ENCODE measurements at places on chromosomes 3 and 15. TPM values are rescaled to one million over a fixed set of nuclear protein-coding genes. Genes with fewer than 3 reads are reported as not detected.

GRCh38 chr3:155870945-155871745 is 695 bp downstream of the GMPS start:
- no peaks in the 10 kb centered on the region for H3K27me3 ChIP-seq
- peak; percentile 64 for DNase-seq
- peak overlapping the region; percentile 97 for H3K27ac ChIP-seq
- no peaks in the 10 kb centered on the region for H3K36me3 ChIP-seq
- peak overlapping the region; percentile 95 for H3K4me3 ChIP-seq

Gene CCDC191
- total RNA-seq: 8.8 TPM

DNA sequence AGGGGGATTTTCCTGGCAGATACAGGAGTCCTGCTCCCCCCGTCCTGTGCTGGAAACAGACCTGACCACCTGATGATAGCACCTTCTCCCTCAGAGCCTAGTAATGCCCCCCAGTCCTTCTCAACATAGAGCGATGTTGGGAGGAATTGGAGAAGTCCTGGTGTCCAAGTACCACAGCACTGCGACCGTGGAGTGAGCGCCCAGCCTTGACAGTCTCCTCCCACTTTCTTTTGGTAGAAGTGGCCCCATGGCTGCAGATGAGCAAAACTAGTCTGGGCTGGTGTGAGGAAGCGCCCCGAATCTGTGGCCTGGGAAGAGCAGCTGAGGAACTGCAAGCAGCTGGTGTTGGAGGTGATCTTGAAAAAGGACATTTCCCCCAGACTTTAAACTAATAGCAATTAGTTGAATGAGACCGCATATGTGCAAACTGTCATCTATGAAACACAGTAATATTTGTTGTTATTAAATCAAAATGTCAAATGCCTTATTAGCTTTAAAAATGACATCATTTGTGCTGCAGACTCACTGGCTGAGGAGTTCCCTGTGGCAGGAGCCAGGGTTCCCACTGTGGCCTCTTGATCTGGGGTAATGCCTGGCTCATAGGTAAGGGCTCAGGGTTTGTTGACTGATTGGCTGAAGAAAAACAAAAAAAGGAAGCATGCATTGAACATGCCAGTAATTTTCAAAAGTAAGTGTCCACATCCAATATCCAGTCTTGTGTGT is 121.8 kb downstream of the CACNA2D3 start:
- no peak for DNase-seq
- no peak overlapping the region for H3K27ac ChIP-seq
- peaks cover 16% of the 10 kb centered on the region for H3K27me3 ChIP-seq
- H3K4me1 ChIP-seq: no peaks in the 10 kb centered on the region
- peaks cover 1% of the 10 kb centered on the region for H3K36me3 ChIP-seq

Gene ARGFX
- not detected for total RNA-seq

- no peak for DNase-seq
- H3K27me3 ChIP-seq: no peaks in the 10 kb centered on the region
- no peak overlapping the region for H3K4me3 ChIP-seq
- peak overlapping the region; percentile 50 for H3K27ac ChIP-seq
These were observed 119.6 kb downstream of the TFDP2 start for GRCh38 chr3:142029791-142030190.

DNA sequence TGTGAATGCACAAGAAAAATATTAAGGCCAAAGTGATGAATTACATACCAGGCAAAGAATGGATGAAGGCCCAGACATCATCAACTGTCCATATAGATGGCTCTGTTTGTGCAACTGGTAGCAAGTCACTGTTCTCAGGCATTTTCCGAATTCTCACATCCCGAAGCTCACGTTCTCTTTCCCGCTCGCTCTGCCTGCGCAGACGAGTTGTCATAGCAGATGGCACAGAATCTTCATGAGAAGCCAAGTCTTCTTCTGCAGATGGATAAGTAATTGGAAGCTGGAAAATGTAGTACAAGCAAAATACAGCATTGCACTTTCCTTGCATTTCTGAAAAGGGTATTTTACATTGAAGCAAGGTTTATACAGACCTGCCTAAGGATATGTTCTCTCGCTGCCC is 64.6 kb downstream of the GPR160 start:
- no peak for DNase-seq
- peaks cover 36% of the 10 kb centered on the region for H3K36me3 ChIP-seq
- no peak overlapping the region for H3K4me3 ChIP-seq
- no peaks in the 10 kb centered on the region for H3K4me1 ChIP-seq

Gene CTDSPL
- total RNA-seq: 33.9 TPM

DNA sequence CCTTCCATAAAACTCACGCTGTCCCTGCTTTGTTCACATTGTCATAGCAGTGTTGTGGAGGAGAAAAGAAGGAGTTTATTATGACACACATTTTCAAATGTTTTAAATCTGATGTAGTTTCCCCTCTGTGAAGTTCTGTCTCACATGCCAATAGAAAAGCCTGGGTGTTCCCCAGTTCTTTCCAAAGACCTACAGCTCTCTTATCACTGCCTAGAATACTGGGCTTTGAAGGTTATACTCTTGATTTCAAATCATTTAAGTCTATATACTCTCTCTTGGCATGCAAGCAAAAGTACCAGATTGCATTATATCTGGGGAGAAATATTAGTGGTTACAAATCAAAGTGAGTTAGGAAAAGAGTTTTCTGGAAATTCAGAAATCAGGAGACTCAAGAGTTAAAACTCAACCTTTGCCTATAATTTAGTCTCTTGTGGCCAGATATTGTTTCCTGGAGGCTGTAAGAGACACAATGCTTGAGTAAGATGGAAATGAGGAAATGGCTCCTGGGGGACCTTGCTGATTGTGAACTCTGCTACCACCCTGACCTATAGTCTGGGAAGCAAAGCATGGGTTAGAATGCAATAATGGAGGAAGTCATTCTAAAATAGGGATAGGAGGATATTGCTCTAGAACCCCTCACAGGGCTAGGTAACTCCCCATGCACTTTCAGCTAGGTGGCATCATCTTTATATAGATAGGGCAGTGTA is 182.8 kb downstream of the KCNAB1 start:
- no peak overlapping the region for H3K4me3 ChIP-seq
- H3K27me3 ChIP-seq: peaks cover 6% of the 10 kb centered on the region
- H3K36me3 ChIP-seq: no peaks in the 10 kb centered on the region
- H3K27ac ChIP-seq: no peak overlapping the region
- no peak for DNase-seq

Gene CRABP1
- total RNA-seq: 156 TPM

Gene AADACL2
- not detected for total RNA-seq

GRCh38 chr3:47852604-47853602 is 50.0 kb downstream of the DHX30 start:
- no peak overlapping the region for H3K27ac ChIP-seq
- H3K4me3 ChIP-seq: no peak overlapping the region
- no peaks in the 10 kb centered on the region for H3K4me1 ChIP-seq
- H3K27me3 ChIP-seq: no peaks in the 10 kb centered on the region
- H3K36me3 ChIP-seq: peaks cover 14% of the 10 kb centered on the region

Gene SNRPA1
- 82.2 TPM for total RNA-seq

- H3K4me1 ChIP-seq: peaks cover 5% of the 10 kb centered on the region
- DNase-seq: no peak
- H3K36me3 ChIP-seq: peaks cover 2% of the 10 kb centered on the region
- no peaks in the 10 kb centered on the region for H3K27me3 ChIP-seq
- H3K27ac ChIP-seq: no peak overlapping the region
These were observed 1056.8 kb downstream of the ROBO2 start for GRCh38 chr3:78096488-78097255.

Gene SERPINI2
- total RNA-seq: not detected

DNA sequence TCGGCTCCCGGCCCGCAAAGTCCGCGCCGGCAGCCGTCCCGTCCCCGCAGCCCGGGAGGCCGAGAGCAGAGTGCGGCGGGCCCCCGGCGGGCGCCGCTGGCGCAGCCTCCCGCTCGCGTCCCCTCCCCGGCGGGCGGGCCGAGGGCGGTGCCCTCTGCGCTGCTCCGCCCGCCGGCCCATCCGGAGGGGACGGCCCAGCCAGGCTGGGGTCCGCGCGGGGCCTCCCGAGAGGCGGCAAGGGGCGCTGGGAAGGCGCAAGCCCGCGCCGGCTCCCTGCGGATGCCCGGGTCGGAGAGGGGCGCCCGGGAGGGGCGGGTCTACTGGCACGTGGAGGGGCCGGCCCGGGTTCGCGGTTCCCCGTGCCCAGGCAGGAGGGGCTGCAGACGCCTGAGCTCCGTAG is at the start of the genes CLCN2 and POLR2H:
Gene CLCN2, minus strand, starts transcription at position 74 of the 400 bp plus-strand sequence. CDS start 126 bp downstream, outside the sequence.
Gene POLR2H, plus strand, starts transcription at position 179 of the 400 bp plus-strand sequence. CDS start 1,783 bp downstream, outside the sequence.
- H3K4me3 ChIP-seq: peak within 1 kb of the TSS; percentile 91
- H3K36me3 ChIP-seq: peaks cover 8% of the 10 kb centered on the region
- H3K27ac ChIP-seq: peak within 1 kb of the TSS; percentile 98
- DNase-seq: peak; percentile 70
- H3K27me3 ChIP-seq: no peaks in the 10 kb centered on the region

- H3K27ac ChIP-seq: no peak overlapping the region
- H3K4me3 ChIP-seq: no peak overlapping the region
- H3K27me3 ChIP-seq: no peaks in the 10 kb centered on the region
- no peak for DNase-seq
- H3K36me3 ChIP-seq: peaks cover 45% of the 10 kb centered on the region
These were observed 27.3 kb downstream of the NIT2 start for GRCh38 chr3:100361897-100362296.

DNA sequence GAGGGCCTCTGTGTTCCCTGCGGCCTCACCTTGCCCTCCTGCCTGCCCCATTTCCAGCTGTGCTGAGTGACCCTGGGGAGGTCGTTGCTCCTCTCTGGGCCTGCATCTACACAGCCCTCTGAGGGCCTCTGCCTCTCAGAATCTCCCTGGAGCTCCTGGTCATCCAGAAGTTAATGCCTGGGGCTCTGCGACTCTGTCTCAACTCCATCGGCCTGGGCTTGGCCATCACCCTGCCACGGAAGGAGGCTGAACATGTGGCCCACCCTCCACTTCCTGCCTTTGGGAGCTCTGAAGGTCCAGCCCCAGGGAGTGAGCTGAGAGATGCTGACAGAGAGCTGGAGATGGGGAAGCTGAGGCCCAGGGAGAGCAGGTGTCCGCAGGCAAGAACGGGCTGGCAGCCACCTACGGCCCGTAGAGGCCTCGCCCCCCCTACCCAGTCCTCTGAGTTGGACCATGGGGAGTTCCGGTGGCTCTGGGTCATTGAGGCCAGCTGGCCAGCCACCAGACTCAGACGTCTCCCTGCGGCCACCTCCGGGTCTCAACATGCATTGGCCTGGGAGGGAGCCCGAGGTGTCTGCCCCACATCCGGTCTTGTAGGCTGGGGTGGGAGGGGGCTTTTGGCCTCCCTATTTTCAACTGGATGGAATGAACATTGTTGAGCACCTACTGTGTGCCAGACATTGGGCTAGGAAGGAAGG is 34.2 kb downstream of the GRIP2 start:
- no peak overlapping the region for H3K4me3 ChIP-seq
- peaks cover under 1% of the 10 kb centered on the region for H3K36me3 ChIP-seq
- no peaks in the 10 kb centered on the region for H3K4me1 ChIP-seq
- peaks cover 5% of the 10 kb centered on the region for H3K27me3 ChIP-seq
- no peak for DNase-seq

Gene WNT5A
- 59.0 TPM for total RNA-seq

DNA sequence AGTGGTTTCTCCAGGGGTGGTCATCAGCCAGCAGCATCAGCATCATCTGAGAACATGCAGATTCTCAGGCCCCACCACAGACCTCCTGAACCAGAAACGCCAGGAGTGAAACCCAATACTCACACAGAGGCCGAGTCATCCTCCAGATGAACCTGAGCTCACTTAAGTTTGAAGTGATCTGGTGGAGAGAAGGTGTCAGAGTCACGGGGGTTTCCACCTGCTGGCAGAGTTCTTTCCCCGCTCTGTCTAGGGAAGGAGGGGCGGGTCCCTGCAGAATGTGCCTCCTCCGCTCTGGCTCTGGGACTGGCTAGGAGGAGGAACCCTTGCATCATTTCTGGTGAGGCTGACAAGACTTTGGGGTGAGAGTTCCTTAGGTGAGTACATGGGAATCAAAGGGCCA is 13.3 kb upstream of the KIF23 start:
- no peak overlapping the region for H3K27ac ChIP-seq
- H3K27me3 ChIP-seq: no peaks in the 10 kb centered on the region
- peaks cover 6% of the 10 kb centered on the region for H3K4me1 ChIP-seq

DNA sequence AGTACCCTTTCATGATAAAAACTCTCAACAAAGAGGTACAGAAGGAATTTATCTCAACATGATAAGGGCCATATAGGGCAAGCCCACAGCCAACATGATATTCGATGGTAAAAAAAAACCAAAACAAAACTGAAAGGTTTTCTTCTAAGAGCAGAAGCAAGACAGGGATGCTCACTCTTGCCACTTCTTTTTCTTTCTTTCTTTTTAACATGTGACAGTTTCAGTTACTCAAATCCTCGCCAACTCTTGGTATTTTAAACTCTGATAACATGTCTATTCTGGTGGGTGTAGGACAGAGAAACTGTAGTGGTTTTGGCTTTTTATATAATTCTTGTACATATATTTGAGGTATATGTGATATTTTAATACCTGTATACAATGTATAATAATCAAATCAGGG is 74.0 kb upstream of the NMNAT3 start:
- H3K27ac ChIP-seq: no peak overlapping the region
- H3K4me3 ChIP-seq: no peak overlapping the region
- H3K4me1 ChIP-seq: no peaks in the 10 kb centered on the region
- H3K36me3 ChIP-seq: peaks cover 5% of the 10 kb centered on the region
- DNase-seq: no peak

Gene LRRC31
- total RNA-seq: not detected

- H3K27ac ChIP-seq: peak overlapping the region; percentile 97
- peaks cover 28% of the 10 kb centered on the region for H3K4me1 ChIP-seq
- no peak overlapping the region for H3K4me3 ChIP-seq
- no peaks in the 10 kb centered on the region for H3K27me3 ChIP-seq
- DNase-seq: no peak
- H3K36me3 ChIP-seq: peaks cover 4% of the 10 kb centered on the region
These were observed 69.1 kb downstream of the GALK2 start for GRCh38 chr15:49239105-49239504.

Gene CGNL1
- total RNA-seq: 36.4 TPM

All from mesothelial cell of epicardium (in vitro differentiated cells).